Fibroblast of skin of right biceps (primary cell): ENCODE measurements at places on chromosomes 4 and X.

GRCh38 chr4:158102904-158103303 is 69.9 kb downstream of the GASK1B start:
- DNase-seq = no peak

- peak; percentile 23 for DNase-seq
These were observed 32.0 kb upstream of the MGST2 start for GRCh38 chr4:139633661-139634060.

- DNase-seq = no peak
These were observed 327.8 kb downstream of the ARHGAP10 start for GRCh38 chr4:148059617-148060180.

- DNase-seq = no peak
These were observed 128.5 kb downstream of the MAGEC2 start for GRCh38 chrX:142076633-142077032.

- no peak for DNase-seq
These were observed 219.7 kb downstream of the PALLD start for GRCh38 chr4:168716406-168717129.

GRCh38 chr4:15544248-15544729 is 74.6 kb downstream of the CC2D2A start:
- DNase-seq = no peak

- no peak for DNase-seq
These were observed 3.1 kb upstream of the MSX1 start for GRCh38 chr4:4856071-4857000.

- no peak for DNase-seq
These were observed 1.3 kb downstream of the CHST7 start for GRCh38 chrX:46574774-46575381.

DNA sequence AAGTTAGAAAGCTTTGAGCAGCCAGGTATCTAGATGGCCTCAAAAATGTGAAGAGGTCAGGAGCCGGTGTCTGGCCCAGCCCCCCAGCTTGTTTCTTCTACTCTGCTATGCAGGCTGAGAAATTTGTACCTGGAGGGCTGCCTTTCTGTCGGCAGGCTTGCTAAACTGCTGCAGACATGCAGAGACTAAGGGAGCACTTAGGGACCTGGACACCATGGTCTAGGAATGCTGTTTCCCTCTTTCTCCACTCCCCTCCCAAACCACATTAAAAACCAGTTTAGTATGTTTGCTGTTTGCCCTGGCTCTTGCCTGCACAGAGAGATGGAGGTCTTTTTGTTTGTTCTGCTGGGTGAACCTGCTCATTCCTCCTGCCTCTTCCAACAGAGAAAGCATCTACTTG is 157.1 kb upstream of the DGKK start:
- no peak for DNase-seq

DNA sequence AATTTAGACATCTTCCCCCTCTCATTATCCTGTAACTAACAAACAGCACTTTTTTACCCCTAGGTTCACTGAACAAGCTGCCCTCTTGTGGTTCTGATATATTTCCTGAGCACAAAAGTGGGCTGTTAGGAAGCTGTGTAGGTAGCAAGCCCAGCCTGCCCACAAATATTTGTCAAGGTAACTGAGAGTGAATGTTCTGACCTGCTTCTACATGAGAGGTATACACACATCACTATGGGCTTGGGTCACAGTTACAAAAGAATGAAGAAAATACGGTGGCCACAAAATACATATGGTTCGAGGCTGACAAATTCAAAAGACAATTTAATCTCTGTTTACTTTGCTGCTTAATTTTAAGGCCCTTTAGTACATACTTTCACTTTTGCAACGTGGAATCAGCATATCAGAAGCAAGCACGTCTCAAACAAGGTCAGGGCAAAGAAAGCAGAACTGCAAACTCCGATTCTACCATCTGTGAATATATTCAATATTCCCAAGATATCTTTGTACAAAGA is 78.7 kb downstream of the RBM47 start:
- peak; percentile 45 for DNase-seq

- DNase-seq = no peak
These were observed 194.8 kb downstream of the KIT start for GRCh38 chr4:54852602-54853001.

- no peak for DNase-seq
These were observed 5.0 kb downstream of the GAR1 start for GRCh38 chr4:109820563-109820962.

GRCh38 chr4:41287852-41288251 is 31.1 kb downstream of the UCHL1 start:
- DNase-seq = no peak

- peak; percentile 17 for DNase-seq
These were observed 565.8 kb upstream of the SPANXN1 start for GRCh38 chrX:144681501-144681900.

- no peak for DNase-seq
These were observed 525.8 kb downstream of the NLGN4X start for GRCh38 chrX:5702890-5703289.

GRCh38 chr4:162274354-162274753 is 110.6 kb upstream of the FSTL5 start:
- peak; percentile 3 for DNase-seq

- no peak for DNase-seq
These were observed 59.3 kb downstream of the RWDD4 start for GRCh38 chr4:183599690-183600089.

DNA sequence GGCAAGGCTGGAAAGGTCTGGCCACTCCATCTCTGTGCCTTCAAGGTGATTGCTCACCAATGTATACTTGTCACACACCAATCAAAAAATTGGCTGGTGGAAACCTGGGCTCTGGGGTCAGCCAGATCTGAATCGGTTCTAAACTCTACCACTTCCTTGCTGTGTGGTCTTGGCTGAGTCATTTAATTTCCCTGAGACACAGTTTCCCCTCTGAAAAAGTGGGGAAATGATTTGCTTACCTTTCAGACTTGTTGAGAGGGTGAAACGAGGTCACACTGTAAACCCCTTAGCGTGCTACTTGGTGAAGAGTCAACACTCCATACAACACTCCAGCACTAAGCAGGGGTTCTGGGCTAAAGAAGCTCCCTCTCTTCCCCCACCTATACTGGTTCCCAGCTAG is 252.3 kb upstream of the ZIC3 start:
- no peak for DNase-seq

- no peak for DNase-seq
These were observed 219.9 kb downstream of the BCOR start for GRCh38 chrX:39877905-39878304.

DNA sequence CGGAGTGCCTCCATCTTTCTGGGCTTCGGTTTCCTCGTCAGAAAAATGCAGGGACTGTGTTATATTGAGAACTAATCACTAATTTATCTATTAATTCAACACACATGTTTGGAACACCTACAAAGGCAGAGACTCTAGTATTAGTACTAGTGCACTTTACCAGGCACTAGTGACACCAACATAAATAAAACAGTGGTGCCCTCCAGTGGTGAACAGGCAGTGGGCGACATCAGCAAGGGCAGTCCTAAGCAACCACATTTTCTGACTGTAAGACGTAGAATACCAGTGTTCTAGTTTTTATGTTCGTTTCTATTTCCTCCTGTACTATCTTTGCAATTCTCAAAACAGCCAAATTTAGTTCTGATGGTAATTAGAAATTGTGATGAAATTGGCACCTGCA is 69.1 kb upstream of the UCP1 start:
- DNase-seq = peak; percentile 18

DNA sequence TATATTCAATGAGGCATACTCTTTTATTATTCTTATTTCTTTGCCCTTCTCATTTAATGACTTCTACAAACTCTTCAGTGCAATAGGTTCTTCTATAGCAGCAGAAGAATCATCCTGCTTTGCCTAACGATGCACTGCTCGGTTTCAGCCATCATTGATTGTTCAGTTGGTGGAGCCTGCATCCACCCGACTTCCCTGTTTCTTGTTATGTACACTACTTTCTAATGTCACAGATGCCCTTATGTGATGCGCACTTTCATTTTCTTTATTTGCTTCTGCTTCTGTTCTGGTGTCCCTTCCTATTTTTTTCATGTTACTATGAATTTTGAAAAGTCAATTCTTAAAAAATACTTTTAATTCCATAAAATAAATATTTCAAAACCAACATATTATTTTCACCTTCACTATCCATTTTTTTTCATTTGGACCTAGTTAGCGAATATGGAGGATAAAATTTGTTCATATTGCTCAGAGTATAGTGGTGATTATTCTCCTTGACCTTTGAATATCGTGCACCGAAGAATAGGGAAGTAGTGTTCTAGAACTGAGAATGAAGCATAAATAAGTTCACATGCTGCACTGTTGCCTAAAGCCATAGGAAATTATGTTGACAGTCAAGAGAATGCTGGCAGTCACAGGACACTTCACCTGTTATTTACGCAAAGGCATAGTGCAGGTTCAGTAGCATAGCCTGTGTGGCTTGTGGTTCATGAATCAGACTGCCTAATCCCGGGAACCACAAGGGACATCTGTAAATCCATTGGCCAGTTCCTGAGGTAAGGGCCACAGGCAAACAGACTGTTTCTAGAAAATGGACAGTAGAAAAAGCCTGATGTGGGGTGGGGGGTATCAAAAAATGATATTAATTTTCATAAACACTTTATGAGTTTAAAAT is 21.3 kb upstream of the SFRP2 start:
- DNase-seq = no peak

- peak; percentile 10 for DNase-seq
These were observed 124.0 kb downstream of the FAM53A start for GRCh38 chr4:1559896-1560650.

DNA sequence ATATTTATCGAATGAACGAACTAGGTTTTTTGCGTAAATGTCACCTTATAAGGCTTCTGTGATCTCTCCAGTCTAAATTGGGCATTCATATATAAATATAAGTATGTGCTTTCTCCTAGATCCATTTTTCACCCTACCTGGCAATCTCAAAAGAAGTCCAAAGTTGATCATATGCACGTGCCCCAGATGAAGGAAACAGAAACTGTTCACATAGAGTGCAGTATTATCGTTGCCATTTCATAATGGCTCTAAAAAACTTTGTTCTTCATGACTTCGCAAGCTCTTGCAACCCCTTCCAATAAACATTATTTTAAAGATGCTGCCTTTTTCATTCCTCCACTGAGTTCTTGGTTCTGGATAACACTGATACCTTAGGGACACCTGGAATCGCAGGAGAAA is 708 bp downstream of the INTS12 start:
- DNase-seq = no peak

- DNase-seq = no peak
These were observed 691.5 kb upstream of the HTR2C start for GRCh38 chrX:113892401-113892800.

DNA sequence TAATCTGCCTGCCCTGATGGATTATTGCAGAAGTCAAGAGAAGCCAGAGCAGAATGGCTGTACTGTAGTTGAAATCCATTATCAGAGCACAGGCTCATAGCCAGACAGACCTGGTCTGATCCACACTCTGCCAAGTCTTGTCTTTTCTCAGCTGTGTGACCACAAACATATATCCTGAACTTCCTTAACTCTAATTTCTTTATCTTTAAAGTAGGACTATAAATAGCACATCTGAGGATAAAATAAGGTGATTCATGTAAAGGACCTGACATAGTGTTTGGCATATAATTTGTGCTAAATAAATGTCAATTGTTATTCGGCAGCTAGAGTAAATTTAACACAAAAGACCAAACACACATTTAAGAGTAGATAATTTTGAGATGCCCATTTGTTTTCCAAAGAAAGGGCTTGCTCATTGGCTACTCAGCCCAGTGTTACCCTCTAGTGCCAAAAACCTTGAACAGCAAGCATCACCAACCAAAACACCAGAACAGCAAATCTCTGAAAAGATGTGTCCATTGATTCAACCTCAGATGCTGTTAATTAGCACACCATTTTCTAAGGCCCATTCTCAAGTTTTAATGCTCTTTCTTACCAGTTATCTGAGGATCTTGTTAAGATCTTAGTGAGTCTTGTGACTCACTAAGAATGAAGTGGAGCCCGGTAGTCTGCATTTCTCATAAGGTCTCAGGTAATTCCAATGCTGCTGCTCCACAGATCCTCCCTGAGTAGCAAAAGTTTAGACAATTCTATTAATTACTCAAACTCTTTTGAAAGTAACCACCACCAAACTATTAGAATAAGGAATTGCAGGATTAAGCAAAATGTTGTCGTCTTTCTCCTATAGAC is 108.8 kb downstream of the HHIP start:
- peak; percentile 22 for DNase-seq

DNA sequence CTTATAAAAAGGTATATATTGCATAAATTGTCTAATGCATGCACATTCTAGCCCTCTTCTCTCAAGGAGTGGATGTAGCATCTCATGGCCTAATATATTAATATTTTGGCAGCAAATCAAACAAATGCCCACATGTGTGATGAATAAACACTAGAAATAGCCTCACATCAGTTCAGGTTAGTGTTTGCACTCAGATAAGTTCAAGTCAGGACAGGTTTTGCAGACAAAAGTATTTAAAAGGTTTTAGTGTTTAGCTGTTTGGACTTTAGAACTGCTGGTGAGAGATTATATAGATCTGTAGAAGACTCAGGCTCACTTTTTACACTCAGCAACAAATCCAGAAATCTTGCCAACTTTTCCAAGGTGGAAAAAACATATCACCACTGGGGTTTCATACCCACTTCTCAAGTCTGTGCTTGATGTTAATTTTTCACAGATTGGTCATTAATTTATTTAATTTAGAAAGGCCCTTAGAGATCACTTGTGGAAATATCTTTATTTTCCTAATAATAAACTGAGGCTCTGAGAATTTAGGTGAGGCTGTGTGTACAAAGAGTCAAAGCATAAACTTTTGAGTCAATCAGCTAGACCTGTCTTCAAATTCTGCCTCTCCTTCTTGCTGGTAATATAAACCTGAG is 362.6 kb downstream of the GASK1B start:
- DNase-seq = no peak

DNA sequence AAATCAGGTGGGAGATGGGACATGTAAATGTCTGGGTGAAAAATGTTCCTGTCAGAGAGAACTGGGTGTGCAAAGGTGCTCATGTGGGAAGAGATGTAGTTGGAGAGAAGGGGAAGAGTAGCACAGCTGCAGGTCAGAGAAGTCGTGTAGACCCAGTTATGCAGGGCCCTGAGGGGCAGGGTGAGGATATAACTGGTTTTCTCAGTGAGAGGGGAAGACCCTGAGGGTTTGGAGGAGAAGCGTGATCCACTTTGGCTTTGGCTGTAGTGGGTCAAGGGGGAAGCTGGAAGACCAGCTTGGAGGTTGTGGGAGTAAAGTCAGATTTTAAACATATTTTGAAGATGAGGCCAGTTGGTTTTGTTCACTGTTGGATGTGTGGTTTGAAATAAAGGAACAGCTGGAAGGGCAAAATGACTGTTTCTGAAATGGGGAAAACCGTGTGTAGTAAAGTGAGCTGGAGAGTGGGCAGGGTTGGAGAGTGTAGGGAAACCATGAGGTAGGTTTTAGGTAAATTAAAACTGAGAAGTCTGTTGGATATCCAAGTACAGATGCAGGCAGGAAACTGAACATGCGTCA is 44.2 kb downstream of the NAP1L5 start:
- no peak for DNase-seq

- DNase-seq = no peak
These were observed 107.1 kb upstream of the BMPR1B start for GRCh38 chr4:94650690-94651089.

DNA sequence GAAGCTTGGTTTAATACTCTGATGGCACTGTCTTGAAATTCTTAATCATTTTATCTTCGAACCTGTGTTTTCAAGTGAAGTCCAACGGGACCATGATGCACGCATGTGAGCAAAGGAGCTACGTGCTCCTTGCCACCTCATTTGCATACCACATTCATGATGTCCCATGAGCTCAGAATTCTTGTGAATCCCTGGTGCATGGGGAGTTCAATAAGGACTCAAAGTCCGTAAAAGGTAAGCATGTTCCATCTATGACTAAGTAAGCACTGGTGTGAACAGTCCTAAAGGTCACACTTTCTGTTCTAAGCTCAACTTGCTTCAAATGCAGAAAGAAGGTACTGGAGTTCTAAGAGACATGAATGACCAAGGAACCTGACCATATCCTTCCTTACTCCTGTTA is 13.1 kb upstream of the GPM6B start:
- no peak for DNase-seq
